ENCODE measurements at places on chromosomes 2 and 18.

DNA sequence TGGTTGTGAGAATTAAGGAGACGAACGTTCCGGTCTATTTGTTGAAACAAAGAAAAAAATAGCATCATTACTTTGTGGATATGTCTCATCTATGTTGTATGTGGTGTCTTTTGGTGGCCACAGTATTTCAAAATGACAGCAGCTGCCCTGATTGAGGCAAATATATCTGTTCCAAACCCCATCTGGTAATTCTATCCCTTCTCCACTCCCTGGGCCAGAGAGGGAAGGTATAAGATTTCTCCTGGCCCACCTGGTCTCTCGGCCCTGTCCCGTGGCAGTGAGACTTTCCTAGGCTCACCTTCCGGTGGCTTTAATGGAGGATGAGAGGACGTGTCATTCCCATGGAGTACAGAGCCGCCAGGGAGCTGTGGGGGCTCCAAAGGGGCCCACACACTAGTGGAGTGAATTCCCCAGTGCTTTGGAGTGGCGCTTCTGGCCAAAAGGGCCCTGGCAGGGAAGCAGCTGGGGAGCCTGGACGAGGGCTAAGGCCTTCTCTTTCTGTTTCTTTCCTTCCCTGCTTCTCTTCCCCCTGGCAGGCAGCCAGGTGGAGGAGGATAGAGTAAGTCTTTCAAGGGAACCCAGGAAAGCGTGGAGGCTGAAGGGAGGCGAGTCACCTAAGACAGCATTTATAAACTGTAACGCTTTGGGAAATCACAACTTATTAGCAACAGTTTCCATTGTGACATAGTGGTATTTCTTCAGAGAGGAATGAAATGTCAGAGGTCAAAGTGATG is 5.6 kb downstream of the FOSL2 start:
- no peak for DNase-seq

DNA sequence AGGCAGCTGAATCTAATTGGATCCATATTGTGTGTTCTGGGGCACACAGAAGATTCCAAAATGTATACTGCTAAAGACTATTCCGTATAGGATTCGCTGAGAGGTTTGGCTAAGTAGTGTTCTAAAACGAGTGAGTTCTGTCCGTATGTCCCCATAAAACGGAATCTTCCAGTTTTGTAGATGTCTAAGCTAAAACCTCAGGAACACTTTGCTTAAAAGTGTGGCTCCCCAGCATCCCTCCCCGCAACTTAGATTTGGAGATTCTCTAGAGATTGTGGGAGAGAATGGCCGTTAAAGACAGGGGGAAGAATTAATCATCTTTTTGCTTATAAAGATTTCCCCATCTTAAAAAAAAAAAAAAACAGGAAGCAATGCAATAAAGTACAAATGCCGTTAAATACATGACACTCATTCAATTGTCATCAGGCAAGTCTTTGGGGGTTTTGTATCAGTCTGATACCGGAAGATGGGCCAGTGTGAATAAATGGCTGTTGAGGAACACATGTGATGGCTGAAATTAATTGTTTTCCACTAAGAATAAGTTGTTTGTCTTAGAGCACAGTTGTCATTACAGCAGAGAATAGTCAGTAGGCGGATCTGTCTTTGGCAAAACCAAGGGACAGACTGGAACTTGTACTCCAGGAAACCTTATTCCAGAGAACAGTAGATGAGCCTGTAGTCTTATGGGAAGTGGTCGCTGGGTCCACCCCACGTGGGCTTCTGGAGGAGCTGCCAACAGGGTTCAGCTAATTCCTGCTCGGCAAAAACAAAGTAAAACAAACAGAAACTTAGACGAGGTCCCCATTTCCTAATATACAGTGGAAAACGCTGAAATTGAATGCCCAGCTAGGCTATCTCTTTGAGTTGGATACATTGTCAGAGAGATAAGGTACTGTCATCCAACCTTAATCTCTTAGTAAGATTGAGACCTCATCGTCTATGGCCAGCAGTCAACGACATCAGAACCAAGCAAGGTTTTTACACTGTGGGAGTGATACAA is 1.7 kb downstream of the EMILIN2 start:
- DNase-seq = peak; percentile 38

- DNase-seq = no peak
Observed at GRCh38 chr2:119025762-119026351, 83.9 kb downstream of the MARCO start.

- no peak for DNase-seq
Observed at GRCh38 chr2:237184919-237185552, 99.3 kb downstream of the COPS8 start.

GRCh38 chr2:26255759-26256384 is 11.1 kb downstream of the HADHB start:
- no peak for DNase-seq

Data from B cell (primary cell).